Heart right ventricle (tissue), 16 donors: ENCODE measurements at places on chromosomes 5 and 9. TPM values are rescaled to one million over a fixed set of nuclear protein-coding genes. Genes with fewer than 3 reads are reported as not detected.

DNA sequence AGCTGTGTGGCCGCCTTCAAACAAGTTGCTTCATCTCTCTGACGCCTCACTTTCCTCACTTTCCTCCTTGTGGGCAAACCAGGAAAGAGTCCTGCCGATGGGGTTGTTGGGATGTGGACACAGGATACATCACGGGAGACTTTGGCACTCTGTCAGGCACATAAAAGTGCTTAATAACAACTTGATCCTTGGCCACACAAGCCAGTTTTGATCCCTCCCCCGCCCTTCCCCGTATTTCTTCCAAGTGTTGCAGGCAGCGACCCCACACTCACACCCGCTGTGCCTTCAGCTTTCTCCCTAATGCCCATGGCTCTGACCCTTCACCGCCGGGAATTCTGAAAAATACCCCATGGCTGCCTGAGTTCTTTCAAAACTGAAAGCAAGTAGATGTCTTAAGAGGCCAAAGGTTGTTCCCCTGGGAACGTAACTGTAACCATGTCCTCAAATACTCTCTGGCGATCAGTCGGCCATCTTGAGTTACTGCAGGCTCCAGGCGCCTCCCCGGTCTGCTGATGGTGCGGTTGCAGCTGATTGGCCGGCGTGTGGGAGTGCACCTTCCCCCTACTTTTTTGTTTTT is 59.8 kb downstream of the ARHGEF37 start:
- no peak for DNase-seq

TAF11L10 gene
- total RNA-seq = not detected

DNA sequence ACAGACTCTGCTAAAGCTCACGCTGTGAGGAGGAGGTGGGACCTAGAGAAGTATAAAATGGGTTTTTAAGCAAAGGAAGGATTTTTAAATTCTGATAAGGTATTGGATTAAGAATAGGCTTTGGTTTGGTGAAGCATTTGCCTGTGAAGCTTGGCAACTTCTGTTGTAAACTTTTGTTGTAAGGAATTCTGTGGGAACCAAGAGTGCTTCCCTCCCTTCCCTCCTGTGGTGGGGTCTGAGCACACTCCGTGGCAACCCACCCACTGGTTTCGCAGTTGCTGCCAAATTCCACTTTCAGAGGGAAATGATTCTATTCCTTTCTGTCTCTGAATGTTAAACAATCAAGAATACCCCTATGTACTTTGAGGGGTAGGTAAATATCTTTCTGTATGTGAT is 28.6 kb upstream of the GTF2H2C start:
- no peak for DNase-seq

- peak; percentile 29 for DNase-seq
These were observed 1.2 kb downstream of the JMY start for GRCh38 chr5:79236970-79237739.

- peak; percentile 74 for DNase-seq
These were observed 22.1 kb downstream of the CPLX2 start for GRCh38 chr5:175893466-175893865.

GRCh38 chr5:80059354-80059980 is 24.3 kb downstream of the THBS4 start:
- DNase-seq = no peak

ADGRD2 gene
- 0.68 TPM for total RNA-seq

- no peak for DNase-seq
These were observed 30.4 kb downstream of the GNG10 start for GRCh38 chr9:111691672-111692329.

DNA sequence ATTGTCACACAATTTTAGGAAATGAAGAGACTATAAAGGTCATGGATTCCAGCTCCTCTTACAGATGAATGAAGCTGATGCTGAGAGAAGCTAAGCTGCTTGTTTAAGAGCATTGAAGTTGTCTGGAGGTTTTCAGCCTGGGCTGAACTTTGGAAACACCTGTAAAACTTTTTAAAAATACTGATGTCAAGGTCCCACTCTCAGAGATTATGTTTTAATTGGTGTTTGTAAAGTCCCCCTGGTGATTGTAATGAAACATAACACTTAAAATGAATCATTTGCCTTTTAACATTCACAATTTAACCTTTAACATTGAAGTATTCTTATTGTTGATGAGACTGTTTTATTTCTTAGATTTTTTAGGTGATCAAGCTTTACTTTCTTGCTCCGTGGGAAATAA is 16.4 kb downstream of the RAD23B start:
- DNase-seq = no peak

- DNase-seq = no peak
These were observed 17.0 kb upstream of the AUH start for GRCh38 chr9:91378695-91379127.

DNA sequence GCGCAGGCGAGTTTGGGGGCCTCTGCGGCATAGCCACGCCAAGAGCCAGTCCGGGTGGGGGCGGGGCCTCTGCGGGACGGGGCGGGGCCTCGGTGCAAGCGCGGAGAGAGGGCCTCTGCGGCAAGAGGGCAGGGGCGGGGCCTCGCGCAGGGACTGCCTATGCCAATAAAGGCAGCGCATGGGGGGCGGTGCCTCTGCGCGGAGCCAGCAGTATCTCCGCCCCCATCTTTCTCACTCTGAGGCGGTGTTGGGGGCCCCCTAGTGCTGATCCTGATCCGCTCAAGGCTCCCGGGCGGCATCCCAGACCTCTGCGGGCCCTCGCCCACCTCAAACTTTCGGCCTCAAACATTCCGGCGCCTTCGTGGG is 9.2 kb upstream of the GPRIN1 start:
- peak; percentile 52 for DNase-seq

GRCh38 chr9:70392189-70392588 is 22.3 kb downstream of the KLF9 start:
- DNase-seq = no peak

GRCh38 chr9:21681641-21682040 is 120.8 kb upstream of the MTAP start:
- DNase-seq = no peak

GRCh38 chr5:7642029-7642428 is 208.9 kb downstream of the CFAP90 start:
- DNase-seq = no peak

TLX3 gene
- not detected for total RNA-seq
